ENCODE measurements at places on chromosomes 11 and 22.

- DNase-seq: no peak
Measured at GRCh38 chr11:125959931-125960330, 14.1 kb downstream of the VSIG10L2 start.

- DNase-seq: no peak
Measured at GRCh38 chr11:126830216-126830806, 170.3 kb downstream of the KIRREL3 start.

DNA sequence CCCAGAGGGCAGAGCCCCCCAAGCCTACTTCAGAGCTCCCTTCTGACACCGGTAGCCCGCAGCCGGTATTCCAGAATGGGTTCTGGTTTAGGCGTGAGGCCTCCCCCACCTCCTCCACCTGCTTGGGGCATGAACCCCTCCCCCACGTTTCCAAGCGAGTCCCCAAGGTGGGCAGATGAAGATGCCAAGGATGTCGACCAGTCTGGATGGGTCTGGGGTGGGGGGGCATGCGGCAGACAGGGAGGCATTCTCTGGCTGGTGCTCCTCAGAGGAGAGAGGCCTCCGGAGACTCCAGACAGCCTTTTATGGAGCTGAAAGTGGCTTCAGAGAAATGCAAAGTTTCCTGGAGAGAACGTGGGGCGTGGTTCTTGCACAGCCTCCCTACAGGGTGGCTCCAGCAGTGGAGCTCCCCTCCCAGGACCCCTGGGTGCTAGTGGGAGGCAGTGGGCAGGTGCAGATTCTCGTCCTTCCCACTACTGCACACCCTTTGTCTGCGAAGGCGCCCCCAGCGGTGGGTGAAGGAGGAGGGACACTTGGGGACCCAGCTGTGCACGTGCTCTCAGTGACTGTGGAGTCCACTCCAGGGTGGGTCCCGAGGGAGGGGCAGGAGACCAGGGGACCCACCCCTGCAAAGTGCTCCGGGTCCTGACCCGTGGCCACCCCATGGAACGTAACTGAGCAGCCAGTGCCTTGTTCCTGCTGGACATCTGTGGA, 4.2 kb downstream of the CCND1 start:
- DNase-seq: no peak

GRCh38 chr22:44550711-44551491, 52.9 kb upstream of the RTL6 start:
- no peak for DNase-seq

GRCh38 chr11:27933992-27934829, 173.7 kb downstream of the KIF18A start:
- no peak for DNase-seq

DNA sequence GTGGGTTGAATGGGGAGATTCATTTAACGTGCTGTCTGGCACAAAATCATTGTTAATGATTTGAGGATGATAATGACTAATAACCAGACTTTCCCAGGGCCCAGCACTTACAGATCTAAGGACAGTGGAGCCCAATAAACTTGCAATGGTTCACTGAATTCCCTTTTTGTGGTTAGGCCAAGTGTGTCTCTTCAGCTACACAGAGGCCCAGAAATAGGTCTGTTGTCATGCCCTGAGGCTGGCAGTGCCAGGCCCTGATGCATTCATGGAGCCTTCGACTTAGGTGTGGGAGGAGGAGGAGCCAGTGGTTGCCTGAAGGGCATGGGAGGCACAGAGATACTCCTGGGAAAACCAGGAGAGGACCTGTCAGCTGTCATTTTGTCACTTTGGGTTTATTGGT, 56.1 kb downstream of the KIAA1671 start:
- no peak for DNase-seq

DNA sequence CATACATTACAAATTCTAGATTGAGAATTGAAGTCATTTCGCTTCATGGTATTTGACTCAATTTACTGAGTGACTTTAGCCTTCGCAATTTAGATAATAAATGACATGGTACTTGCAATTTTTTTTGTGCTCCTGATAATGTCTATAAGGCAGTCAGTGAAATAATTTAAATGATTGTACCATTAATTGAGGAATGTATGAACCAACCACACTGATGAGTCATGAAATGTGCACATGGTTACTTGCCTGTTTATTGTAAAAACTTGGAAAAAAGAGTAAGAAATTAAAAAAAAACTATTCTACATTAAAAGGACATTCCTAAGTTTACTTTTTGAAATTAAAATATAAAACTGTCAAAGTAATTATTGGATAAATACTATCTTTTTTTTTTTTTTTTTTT, 43.3 kb downstream of the DNAJC24 start:
- DNase-seq: no peak

- no peak for DNase-seq
Measured at GRCh38 chr22:33130473-33130872, 72.3 kb upstream of the SYN3 start.

- DNase-seq: peak; percentile 50
Measured at GRCh38 chr11:61971248-61972111, 4.0 kb upstream of the FTH1 start.

DNA sequence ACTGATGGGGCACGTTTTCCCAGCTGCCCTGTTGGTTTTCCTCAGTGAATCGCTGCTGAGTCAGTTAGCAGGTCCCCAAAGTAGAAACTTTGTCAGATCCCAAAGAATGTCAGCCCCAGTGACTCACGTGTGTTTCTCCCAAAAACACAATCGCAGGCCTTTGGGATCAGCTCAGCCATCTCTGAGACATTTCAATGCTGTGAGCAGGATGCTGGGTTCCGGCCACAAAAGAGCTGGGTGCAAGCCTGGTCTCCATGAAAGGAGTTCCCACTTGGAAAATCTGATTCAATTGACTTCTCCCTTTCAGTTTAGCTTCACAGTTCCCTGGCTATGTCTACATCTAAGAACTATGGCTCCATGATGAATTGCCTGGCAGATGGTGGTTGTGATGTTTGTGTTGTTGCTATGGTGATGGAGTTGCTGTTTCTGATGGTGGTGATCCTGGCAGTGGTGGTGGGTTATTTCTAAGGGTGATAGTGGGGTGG, 28.0 kb downstream of the MYEOV start:
- no peak for DNase-seq

GRCh38 chr11:64044730-64045393, 9.1 kb downstream of the FLRT1 start:
- no peak for DNase-seq

DNA sequence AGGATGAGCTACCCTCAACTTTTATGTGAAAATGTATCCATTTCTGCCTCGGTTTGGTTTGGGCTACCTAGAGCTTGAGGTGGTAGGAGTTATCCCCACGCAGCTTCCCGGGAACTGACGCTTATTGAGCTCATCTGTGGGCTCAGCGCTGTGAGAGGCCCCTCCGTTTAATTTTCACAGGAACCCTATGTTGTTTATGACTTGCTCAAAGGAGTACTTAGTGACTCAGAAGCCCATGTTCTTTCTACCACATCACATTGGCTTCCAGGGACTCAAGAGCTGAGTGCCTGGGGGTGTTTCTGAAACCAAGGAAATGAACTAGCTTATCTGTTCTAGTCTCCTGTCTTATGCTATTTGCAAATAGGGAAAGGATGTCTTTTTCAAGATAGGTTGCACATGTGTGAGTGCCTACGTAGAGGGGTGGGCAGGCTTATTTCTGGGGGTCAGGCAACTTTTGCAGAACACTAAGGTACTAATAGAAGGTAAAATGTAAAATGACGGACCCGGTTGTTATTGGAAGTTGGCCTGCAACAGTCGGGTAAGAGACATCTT, 40.5 kb downstream of the MICAL2 start:
- DNase-seq: no peak

GRCh38 chr11:64001484-64002420, 15.5 kb downstream of the OTUB1 start:
- no peak for DNase-seq

- no peak for DNase-seq
Measured at GRCh38 chr11:15783619-15784018, 572.7 kb downstream of the SOX6 start.

- DNase-seq: no peak
Measured at GRCh38 chr11:123450623-123451022, 20.6 kb downstream of the GRAMD1B start.

GRCh38 chr11:32113200-32113919, 22.5 kb downstream of the RCN1 start:
- no peak for DNase-seq

DNA sequence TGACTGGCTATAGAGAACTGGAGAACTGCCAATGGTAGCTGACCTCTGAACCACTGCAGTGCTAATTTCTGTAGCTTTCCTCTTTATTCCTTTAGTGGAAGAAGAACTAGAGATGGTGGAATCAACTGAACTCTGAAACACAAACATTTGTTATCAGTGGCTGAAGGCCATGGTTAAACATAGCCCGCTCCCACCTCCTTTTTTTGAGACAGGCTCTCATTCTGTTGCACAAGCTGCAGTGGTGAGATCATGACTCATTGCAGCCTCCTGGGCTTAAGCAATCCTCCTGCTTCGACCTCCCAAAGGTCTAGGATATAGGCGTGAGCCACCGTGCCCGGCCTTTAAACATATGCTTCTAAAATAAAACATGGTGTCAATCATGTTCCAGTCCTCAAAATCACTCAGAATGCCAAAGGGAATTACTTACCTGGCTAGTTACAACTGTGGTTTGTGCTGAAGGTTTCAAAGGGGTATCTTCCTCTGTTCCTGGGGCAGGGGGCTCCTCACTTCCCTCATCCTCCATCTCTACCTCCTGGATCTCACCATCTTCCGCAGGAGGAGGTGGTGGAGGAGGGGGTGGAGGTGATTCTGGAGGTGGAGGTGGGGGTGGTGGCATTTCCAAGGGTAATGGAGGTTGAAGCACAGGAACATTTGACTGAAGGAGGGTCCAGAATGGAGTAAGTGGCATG, 9.0 kb upstream of the AGBL2 start:
- DNase-seq: no peak

DNA sequence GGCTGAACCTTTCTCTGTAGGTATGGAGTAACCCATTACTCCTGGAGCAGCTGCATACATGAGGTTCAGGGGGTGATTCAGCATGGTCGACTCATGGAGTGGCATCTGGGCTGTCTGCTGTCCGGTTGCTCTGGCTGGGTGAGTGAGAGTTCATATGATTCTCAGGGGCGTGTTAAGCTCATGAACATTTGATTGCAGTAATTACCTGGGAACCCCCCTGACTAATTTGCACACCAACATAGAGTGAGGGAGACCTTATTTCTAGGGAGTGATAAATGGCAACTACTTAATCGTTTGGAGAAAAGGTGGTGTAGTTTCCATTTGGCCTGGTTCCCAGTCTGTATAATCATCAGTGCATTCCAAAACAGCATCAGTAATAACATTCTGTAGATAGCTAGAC, 661.9 kb downstream of the ETS1 start:
- DNase-seq: no peak

DNA sequence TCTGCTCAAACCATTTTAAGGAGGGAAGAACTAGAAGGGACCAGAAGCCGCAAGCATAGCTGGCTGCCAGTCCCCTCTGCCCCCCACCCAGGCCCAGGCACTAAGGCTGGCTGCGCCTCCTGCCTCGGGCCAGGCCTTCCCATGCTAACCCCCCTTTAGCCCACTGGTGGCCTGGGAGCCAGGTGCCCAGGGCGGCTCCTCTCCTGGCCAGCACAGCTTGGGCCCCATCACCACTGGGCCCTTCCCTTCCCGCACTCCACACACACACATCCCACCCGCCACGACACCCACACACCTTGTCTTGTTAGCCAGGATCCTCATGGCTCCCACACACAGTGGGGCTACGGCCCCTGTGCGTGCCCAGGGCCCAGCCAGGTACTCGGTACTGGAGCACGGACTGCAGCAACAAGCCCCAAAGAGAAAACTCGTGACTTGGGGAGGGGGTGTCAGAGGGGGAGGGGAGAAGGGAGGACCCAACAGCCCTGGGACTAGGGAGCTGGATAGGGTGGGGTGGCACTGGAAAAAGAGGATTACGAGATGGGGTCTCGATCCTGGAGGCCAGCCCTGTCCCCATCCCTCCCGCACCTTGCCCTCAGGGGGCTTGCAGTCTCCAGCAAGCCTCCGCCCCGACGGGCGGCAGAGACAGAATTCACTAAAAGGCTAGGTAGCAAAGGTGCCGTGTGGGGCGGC, 16.0 kb downstream of the BCL9L start:
- DNase-seq: no peak

DNA sequence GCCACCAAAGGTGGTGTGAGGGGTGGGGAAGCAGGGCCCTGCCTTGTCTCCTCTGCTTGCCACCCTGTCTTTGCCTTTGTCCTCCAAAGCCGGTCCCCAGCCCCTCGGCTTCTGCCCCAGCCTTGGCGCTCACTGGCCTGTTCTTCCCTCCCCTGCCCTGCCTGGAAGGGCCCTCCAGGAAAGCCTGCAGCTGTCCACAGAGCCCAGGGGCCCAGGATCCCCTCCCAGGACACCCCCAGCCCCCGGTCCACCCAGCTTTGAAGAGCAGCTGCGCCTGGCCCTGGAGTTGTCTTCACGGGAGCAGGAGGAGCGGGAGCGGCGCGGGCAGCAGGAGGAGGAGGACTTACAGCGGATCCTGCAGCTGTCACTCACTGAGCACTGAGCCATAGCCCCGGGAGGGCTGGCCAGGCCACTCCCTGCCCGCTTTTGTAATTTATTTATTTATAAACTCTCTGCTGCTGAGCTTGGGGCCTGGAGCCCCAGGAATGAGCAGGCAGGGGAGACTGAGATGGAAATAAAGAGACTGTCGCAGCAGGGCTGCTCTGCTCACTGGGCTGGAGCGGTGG, 1.3 kb upstream of the SSH3 start:
- DNase-seq: no peak

DNA sequence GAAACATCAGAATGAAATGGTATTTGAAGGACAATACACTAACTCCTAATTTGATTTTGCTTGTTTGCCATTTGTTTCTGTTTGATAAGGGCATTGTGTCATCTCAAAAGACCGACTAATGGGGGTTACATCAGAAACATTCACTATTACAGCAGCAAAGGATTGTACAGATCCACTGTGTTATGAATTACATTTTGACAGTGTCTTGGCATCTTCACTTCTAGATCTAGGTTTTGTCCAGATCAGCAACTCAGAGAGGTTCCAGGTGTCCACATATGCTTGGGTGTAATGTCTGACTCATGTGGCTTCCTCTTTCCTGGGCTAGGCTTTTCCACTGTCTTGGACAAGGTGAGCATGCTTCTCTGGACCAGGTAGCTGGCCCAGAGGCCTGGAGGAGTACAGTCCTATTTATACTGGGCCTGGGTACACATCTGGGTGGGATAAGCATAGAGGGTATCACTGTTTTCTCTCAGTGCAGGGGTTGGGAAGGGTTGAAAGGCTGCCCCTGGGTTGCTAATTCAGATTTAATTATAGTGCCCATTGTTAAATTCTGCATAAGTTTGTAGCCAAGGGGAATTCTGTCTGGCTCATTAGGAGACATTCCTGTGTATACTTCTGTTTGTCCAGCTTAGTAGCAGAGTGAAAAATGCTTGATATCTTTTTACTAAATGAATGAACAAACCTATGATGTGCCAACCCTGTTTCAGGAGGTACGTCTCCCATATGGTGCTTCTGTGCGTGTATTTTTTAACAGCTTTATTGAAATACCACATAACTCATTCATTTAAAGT, 23.8 kb downstream of the DDI1 start:
- DNase-seq: no peak

- DNase-seq: no peak
Measured at GRCh38 chr11:118156531-118157185, 4.0 kb upstream of the SCN4B start.

- DNase-seq: no peak
Measured at GRCh38 chr22:27065279-27065678, 407.9 kb downstream of the MIAT start.
